ENCODE measurements at places on chromosomes 6 and 20. TPM values are rescaled to one million over a fixed set of nuclear protein-coding genes. Genes with fewer than 3 reads are reported as not detected.

- no peak for DNase-seq
Observed at GRCh38 chr6:43740961-43741764, 28.8 kb upstream of the VEGFA start.

GRCh38 chr20:45935416-45936046, 1.0 kb downstream of the PCIF1 start:
- no peak for DNase-seq

DNA sequence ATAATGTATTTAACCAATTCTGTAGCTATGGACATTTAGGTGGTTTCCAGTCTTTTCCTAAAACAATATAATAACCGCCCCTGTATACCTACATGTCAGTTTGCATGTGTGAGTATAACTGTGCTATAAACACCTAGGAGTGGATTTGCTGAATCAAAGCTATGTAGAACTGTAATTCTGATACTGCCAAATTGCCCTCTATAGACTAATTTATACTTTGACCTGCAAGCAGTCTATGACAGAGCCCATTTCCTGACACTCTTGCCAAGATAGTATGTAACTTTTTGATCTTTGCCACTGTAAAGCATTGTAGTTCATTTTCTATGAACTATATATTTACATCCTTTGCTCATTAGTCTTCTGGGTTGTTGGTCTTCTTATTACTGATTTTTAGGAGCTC, 19.5 kb downstream of the FERMT1 start:
- no peak for DNase-seq

GRCh38 chr20:5178046-5178445, 51.2 kb downstream of the CDS2 start:
- DNase-seq, result no peak

DNA sequence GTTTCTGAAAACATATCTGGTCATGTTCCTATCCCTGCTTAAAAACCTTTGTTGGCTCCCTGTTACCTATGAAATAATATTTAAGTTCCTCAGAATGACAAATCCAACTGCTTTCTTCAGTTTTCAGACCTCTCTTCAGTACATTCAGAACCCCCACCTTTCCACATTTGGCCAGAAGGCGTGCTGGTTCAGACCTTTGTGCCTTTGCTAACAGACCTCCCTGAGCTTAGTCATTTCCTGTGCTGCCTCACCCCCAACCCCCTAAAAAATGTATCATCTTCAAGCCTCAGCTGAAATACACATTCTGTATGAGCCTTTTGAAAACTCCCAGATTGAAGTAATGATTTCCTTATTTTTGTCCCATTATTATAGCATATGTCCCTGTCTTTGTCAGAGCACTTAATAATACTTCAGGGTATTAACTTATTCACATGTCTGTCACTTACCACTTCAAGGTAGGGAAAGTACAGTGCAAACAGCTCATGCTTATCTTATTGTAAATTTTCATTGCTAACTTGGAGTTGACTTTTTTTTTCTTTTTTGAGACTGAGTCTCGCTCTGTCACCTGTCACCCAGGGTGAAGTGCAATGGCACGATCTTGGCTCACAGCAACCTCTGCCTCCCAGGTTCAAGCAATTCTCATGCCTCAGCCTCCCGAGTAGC, 19.7 kb downstream of the FAM217A start:
- peak; percentile 1 for DNase-seq

GRCh38 chr6:169230322-169230665, 23.4 kb downstream of the THBS2 start:
- no peak for DNase-seq

DNA sequence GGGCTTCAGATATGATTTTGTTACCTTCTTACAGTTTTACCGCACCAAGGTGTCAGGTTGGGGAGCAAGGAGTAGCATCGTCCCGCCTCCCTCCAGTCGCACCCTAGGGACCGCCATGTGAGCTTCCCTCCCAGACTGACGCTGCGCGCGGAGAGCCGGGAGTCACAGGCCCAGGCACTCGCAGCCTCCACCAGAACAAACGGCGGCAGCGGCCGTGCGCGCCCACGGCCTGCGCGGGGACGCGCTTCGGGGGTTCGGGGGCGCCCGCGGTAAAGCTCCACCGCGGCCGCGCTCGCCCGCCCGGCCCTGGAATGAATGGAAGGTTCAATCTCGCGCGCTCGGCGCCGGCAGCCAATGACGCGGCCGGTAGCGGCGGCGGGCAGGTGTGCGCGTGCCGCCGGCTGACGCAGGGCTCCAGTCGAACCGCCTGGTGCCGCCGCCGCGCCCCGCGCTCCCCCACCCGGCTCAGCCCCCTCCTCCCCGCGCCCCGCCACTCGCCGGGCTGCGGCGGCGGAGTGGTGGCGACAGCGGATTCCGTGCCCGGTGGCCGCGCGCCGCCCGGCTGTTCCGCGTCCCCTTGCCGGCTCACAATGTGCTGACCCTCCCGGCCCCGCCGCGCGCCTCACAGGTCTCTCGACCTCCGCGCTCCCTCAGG, 16.5 kb upstream of the LIN28B start:
- no peak for DNase-seq

- DNase-seq, result no peak
Observed at GRCh38 chr20:16556301-16556700, 16.9 kb downstream of the KIF16B start.

The JPH2 gene
- 0.59 TPM for total RNA-seq

The RIPOR2 gene
- total RNA-seq, result 4.7 TPM

The MUC21 gene
- not detected for total RNA-seq

The TINAG gene
- total RNA-seq, result 17.4 TPM

The HLA-A gene
- 963 TPM for total RNA-seq

The KIAA1586 gene
- 11.2 TPM for total RNA-seq

The HLA-G gene
- 0.45 TPM for total RNA-seq

The PDE10A gene
- 23.7 TPM for total RNA-seq

The PXDC1 gene
- 15.0 TPM for total RNA-seq

The SPINT3 gene
- total RNA-seq, result not detected

The POU5F1 gene
- total RNA-seq, result 32.7 TPM

All from Calu3 (cell line).